Hematopoietic multipotent progenitor cell (in vitro differentiated cells): ENCODE measurements at places on chromosomes 6 and 20.

DNA sequence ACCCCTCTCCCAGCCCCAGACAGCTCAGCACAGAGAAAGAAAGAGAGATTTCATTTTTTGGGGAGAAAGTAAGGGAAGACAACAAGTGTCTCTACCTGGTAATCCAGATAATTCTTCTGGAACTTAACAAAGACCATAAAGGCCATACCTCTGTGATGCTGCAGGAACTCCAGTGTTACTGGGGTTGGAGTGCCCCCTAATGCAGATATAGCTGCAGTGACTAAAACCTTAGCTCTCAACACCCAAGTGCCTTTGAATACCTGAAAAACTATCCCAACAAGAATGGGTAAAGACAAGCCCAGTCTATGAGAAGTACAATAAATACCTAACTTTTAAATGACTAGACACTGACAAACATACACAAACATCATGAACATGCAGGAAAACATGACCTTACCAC, 365.3 kb upstream of the PTCHD4 start:
- no peak for DNase-seq

GRCh38 chr20:23311947-23312506, 38.6 kb upstream of the NXT1 start:
- no peak for DNase-seq

GRCh38 chr6:151294561-151295101, 54.9 kb downstream of the AKAP12 start:
- DNase-seq, result no peak

DNA sequence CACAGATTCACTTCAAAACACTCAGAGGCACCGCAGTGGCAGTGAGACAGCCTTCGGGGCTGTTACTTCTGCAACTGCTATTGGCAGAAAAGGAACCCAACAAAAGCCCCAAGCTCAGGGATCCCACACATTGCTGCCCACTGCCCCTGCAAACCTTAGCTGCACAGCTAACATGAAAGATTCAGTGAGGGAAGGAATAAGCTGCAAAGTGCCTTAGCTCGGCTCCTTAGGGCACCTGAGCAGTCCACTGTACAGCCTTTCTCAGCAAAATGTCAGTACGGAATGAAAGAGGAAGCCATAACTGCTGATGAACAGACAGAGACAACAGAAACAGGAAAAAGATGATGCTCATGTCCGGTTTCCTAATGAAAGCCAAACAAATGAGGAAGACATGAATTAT, 179.7 kb upstream of the SHLD1 start:
- no peak for DNase-seq

DNA sequence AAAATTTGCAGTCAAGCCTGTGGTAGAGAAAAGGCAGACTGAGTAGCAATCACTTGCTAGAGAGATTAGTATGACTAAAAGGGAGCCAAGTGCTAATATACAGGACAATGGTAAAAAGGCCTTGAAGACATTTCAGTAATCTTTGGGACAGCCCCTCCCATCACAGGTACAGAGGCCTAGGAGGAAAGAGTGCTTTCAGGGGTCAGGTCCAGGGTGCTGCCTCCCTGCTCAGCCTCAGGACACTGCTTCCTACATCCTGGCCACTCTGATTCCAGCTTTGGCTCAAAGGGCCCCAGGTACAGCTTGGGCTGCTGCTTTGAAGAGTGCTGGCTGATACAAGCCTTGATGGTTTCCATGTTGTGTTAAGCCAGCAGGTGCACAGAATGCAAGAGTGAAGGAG, 543.5 kb downstream of the MMUT start:
- DNase-seq, result no peak

DNA sequence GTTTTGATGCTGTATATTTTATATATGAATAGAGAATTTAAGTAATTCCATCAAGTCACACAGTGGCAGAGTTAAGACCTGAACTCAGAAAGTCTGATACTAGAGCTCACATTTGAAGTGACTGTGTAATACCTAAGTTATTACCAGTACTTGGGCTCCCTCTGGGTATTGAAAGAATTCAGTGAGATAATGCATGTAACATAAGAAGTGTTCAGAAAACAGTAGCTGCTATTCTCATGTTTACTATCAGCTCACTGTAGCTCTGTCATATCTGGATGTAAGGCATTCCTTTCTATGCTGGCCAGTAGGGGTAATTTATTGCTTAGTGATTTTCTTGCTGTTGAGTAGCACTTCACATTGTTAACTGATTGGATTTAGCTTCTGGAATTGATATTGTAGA, 44.6 kb downstream of the NKX2-4 start:
- no peak for DNase-seq

DNA sequence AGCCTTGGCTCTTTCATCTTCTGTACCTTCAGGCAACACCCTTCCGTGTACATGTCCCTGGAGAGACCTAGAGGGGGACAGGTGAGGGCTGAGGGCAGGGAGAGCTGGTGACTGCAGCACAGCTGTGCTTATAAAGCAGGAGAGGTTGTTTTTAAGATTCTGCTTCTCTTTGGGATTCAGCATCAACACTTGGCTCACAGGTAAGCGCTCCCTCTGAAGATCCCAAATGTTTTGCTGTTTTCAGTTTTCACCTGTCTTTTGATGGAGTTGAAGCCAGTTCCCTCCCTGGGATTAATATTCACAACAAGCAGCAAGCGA, 19.4 kb upstream of the TRAF3IP2 start:
- no peak for DNase-seq

DNA sequence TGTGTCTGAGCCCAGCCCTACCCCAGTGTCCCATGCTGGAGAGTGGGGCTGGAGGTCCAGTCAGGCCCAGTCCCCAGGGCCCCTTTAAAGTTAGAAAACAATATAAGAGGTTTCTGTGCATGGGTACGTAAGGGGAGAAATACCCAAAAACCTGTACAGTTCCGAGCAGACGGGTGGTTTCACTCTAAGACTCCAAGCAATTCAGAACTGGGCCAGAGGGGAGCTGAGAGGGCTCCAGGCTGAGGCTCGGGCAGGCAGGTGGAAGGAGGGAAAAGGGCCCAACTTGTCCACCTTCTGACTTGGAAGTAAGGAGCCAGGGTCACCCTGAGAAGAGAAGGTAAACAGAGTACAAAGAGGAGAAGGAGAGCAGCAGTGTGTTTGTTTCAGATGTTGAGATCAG, 296.0 kb downstream of the CDH4 start:
- DNase-seq, result no peak

DNA sequence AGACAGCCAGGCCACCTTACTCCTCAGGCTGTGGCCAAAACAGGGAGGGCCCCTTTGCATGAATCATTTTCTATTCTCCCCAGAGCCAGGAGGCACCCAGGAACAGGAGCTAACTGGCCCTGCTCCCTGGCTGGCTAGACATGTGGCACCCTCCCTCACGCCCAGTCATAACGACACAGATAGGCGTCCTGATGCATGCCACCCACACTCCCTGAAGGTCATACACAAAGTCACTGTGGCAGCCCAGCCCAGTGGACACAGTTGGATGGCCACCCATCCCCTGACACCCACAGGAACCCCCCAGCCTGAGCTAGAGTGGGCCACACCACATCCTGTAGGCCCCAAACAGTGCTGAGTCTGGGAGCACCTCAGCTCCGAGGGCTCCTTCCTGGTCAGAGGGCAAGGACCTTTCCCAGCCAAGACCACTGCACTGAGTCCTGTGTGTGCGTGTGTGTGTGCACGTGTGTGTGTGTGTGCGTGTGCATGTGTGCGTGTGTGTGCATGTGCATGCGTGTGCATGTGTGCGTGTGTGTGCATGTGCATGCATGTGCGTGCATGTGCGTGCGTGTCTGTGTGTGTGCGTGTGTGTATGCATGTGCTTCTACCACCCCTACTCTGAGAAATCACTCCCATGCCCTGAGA, 21.6 kb downstream of the TFEB start:
- no peak for DNase-seq

DNA sequence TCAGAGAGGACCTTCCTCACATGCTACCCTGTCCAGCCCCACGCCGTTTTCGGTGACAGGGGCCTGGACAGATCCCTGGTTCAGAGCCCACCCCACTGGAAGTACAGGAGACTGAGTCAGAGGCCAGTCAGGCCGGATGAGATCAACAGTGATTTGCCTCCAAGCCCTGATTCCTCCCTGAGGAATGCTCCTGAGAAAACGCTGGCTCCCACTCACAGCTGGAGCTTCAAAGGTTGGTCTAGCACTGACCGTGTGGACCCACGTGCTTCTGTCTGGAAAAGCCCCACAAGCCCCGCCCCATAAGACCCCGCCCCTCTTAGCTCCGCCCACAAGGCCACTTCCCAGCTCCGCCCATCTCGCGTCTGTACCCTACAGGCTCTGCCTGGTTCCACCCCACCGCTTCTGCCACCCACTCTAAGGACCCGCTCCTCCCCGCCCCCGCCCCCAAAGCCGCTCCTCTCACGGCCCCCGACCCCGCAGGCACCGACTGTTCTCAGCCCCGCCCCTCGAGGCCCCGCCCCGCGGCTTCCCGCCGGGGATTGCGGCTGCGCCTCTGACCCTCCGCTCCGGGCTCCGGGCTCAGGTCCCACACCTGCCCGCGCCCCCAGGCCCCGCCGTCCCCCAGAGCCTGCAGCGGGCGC, 64.9 kb upstream of the BHLHE23 start:
- peak; percentile 33 for DNase-seq

GRCh38 chr6:89589297-89590025, 49.1 kb downstream of the LYRM2 start:
- no peak for DNase-seq

DNA sequence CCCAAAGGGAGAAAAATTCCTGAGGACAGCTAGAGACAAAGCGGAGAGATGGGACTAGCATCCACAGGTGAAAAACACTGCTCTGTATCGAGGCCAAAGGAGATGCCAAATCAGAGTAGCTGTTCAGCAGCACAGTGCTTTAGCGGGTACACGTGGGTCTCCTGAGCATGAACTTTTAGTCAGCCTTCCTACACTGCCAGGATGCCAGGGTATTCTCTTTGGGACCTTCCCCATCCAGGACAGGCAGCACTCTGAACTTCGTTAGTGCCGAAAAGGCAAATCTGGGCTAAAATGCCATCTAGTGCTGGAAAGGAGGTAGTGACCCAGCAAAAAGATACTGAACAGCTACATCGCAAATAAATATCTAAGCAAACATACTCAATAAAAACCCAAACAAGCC, 64.9 kb downstream of the C6orf58 start:
- peak; percentile 5 for DNase-seq

DNA sequence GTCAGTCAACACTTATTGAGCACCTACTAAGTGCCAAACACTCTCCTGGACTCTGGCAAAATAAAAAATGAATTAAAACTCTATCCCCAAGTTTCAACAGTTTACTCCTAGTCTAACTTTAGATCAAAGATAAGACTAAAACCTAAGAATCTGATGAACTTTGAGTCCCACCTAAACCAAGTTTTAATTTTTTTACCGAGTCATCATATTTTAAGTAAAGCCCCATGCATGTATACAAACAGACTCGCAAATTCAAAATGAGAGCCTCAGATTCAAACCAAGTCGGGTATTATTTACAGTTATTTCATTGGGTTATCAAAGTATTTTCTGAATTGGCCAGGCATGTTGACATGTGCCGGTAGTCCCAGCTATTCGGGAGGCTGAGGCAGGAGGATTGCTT, 28.2 kb downstream of the BNIP5 start:
- DNase-seq, result no peak
